ENCODE measurements at places on chromosomes 1 and 21. TPM values are rescaled to one million over a fixed set of nuclear protein-coding genes. Genes with fewer than 3 reads are reported as not detected.

SASS6 gene
- total RNA-seq, result 10.1 TPM

DNA sequence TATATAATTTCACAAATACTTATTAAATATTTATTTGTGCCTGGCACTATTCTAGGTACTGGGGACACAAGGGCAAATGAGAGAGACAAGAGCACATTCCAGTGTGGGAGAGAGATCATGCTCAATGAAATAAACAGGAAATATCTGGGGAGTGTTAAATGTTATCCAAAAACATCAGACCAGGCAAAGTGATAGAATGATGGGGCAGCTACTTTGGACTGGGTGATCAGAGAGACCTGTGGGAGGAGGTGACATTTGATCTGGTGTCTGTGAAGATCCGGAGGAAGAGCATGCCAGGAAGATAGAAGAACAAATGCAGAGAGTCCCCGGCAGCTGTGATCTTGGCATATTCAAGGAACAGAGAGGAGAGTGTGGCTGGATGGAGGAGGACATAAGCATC is 27.5 kb upstream of the GNG12 start:
- no peak for DNase-seq

PTPRF gene
- 158 TPM for total RNA-seq

GRCh38 chr1:164891615-164892014 is 332.6 kb downstream of the PBX1 start:
- DNase-seq, result peak; percentile 28

DNA sequence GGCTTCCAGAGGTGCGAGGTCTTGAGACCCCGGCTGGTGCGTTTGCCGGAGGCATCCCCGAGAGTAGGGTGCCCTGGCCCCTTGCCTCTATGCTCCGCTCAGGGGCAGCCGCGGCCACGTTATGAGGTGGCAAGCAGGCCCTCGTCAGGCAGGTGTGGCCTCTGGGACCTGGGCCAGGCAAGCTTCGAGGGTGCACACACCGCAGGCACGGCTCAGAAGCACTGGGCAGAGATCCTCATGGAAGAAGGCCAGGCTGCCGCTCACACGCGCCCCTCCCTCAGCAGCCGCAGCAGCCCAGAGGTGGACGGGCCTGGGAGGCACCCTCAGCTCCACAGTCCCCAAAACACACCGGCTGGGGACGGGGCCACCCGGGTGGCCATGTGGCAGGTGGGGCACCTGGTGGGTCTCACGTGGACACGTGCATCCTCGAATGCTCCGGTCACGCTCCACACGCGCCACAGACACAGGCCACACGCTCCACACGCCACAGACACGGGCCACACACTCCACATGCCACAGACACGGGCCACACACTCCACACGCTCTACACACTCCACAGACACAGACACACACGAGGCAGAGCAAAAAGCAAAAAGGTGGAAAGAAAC is 6.5 kb downstream of the SDF4 start:
- no peak for DNase-seq

DNA sequence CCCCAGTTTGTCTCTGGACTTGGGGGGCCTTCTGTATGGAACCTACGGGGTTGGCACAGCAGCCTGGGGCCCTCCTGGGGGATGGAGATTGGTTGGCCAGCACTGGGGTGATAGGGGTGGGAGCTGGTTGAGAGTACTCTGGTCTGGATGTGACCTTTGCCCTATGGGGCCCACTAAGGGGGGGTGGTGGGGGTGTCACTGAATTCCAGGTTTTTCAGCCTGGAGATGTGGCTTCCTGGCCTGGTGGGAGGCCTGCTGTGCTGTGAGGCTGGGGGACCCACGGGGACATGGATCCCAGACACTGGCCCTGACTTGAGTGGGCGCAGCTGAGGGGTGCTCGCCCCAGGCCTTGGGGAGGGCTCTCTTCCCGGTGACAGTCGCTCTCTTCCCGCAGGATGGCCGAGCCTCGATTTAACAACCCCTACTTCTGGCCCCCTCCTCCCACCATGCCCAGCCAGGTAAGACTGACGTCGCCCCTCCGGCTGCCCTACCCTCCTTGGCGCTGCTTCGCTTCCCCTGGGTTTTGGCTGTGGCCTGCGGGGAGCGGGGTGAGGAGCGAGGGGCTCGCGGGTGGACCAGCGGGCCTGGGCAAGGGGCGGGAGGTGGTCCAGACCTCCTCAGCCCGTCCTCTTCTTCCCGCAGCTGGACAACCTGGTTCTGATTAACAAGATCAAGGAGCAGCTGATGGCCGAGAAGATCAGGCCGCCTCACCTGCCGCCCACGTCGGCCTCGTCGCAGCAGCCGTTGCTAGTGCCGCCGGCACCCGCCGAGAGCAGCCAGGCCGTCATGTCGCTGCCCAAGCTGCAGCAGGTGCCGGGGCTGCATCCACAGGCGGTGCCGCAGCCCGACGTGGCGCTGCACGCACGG is 19.6 kb downstream of the ZNF362 start:
- DNase-seq, result no peak

DNA sequence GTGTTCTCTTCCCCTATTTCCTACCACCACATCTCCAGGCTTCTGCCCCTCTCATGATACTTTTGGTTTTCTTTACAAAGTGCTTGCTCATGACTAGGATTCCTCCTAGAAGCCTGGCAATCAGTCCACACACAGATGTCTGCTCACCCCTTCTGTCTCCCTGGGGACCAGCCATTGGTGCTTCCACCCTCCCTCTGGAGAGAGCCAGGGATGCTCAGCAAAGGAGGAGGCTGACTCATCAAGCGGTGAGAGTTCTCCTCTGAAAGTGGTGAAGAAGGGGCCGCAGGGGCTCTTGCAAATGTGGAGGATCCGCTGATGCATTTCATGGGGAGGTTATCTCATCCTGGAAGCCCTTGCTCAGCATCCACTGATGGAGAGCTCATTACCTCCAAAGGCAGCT is 14.5 kb downstream of the NT5C1A start:
- DNase-seq, result no peak

S100A2 gene
- total RNA-seq, result 3.0 TPM

NIBAN1 gene
- total RNA-seq, result 14.3 TPM

SLAMF9 gene
- total RNA-seq, result not detected

LRRC3 gene
- 4.7 TPM for total RNA-seq

DNA sequence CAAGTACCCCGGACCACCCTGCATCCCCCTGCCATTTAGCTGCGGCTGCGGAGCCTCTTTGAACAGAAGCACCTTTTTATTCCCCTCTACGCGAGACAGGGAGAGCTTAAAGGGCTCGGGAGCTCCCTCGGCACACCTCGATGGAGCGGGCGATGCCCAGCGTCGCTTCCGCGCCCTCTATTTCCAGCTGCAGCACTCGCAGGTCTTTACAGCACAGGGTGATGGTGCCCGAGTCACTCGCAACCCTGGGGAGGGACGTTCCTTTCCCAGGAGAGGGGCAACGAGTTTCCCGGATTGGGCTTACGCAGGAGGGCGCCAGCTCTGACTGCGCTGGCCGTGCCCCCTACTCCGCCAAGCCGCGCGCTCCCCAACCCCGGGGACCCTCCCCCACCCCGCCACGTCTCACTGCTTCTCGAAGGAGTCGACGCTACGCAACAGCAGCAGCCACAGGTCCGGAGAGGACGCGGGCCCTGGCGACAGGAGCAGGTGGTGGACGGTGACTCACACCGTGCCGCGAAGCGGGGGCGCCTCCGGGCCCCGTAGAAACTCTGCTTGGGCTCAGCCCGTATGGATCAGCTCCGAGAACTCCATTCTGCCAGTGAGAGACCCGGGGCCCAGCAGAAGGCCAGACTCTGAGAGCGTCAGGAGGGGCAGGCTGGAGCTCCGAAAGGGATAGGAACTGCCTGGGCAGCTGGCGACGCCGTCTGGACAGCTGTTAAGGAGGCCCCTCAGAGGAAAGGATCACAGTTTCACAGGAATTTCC is 5.8 kb upstream of the FAM167B start:
- DNase-seq, result peak; percentile 63

PRUNE1 gene
- total RNA-seq, result 24.2 TPM

DNA sequence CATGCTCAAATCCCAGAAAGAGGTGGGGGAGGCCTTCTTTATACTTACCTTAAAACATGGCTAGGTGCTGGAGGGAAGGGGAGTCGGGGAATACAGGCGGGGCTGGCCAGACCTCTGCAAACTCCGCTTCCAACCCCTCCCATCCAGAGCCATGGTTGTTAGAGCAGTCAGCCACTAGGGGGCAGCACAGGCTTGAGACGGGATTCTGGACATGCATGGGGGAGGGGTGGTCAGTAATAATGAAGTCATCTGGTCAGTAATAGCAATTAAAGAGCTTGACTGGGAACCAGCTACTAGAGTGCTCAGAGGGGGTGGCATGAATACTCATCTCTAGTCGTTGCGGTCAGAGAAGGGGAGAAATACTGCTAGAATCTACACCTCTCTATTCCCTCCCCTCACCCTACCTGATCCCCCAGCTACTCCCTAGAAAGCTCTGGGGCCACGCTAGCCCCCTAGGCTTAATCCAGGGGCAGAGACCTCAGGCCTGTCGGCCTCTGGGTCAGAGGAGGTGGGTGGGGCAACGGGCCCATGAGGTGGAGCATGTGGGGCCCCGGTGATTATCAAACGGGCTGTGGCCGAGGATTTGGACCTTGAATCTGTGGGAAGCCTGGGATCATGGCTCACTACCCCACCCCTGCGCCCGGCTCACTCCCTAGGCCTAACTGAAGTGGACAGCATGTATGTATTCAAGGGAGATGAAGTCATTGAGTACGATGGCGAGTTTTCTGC is 2.9 kb downstream of the CASQ1 start:
- DNase-seq, result peak; percentile 83

DNA sequence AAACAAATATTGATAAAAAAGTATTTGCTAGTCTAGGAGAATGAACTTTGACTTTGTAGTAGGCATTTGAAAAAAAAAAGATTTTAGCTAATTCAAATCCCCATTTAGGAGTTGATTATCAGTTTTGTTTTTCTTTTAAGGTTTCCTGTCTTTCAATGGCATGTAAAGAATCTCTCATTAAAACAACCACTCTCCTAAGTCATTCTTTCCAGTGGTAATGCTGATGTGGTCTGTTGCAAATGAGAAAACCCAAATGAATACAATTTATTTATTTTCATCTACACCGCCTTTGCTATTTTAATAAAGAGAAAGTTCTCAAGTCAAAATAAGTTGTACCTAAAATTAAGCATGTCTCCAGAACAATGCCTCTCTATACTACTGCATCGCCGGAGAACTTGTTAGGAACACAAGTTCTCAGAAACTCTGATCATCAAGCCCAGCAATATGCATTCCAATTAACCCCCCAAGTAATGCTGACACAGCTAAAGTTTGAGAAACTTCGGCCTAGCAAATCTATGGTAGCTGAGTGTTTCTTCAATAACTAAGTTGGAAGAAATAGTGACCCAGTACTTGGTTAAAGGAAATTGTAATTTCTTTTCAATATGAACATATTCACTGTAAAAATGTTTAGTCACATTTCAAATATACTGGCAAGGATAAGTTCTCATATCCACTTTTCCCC is 255.1 kb downstream of the PTPRC start:
- no peak for DNase-seq

NUP210L gene
- 0.19 TPM for total RNA-seq

SNAPIN gene
- 32.8 TPM for total RNA-seq

DNA sequence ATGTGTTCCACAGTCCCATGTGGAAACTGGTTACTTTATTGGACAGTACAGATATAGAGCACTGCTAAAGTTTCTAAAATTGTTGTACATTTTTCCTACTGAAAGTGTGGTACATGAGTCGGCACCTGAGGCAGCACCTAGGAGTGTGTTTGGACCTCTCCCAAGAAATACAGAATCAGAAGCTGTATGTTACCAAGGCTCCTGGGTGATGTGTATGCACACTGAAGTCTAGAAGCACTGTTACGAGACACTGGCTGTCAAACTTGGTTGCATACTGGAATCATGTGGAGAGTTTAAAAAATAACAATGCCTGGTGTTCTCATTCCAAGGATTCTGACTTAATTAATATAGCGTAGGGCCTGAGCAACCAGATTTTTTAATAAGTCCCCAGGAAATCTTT is 46.6 kb downstream of the ERO1B start:
- DNase-seq, result no peak

DNA sequence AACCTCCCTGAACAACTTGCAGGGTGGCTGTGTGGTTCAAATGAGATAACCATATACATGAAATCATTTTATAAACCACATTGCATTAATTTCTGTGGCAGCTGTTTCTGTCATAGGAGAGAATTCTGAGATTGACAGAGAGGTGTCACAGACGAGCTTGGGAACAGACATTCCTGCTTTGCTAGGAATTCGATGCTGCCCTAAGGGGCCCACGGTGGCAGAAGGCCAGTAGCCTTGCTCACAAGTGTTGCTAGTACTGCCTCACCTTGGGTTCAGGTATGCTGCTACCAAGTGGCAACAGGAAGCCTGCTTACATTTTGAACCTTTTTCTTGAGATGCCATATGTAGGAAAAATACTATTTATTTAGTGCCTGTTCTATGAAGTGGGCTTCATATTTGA is 13.4 kb downstream of the KCNA10 start:
- no peak for DNase-seq

- no peak for DNase-seq
These were observed 30.5 kb upstream of the BTG2 start for GRCh38 chr1:203274603-203275381.

OR14K1 gene
- total RNA-seq, result not detected

ZBTB7B gene
- 46.8 TPM for total RNA-seq

GRCh38 chr1:182227864-182228547 is 163.6 kb downstream of the GLUL start:
- no peak for DNase-seq

DNA sequence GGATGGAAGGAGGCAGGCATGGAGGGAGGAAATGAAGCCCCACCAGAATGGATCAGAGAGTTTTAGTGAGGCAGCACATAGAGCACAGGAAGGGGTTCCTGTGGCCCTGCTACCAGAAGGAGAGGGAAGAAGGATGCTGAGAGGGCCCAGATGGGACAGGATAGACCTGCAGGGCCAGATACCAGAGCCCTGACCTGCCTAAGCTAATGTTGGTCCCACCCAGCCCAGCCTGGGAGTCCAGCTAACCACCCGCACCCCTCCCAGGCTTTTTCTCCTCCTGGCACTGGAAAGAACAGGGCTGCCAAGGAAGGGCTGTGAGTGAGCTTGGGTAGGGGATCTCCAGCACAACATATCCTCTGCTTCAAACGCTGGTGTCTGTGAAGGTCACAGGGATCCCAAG is 6.9 kb downstream of the NECTIN4 start:
- DNase-seq, result no peak

Data from Caco-2 (cell line).